ENCODE measurements at places on chromosomes 3 and 15. TPM values are rescaled to one million over a fixed set of nuclear protein-coding genes. Genes with fewer than 3 reads are reported as not detected.
A peak's percentile ranks its signal among the peaks of the same experiment; 100 is the strongest.

GRCh38 chr15:70240082-70240481 is 142.4 kb upstream of the TLE3 start:
- DNase-seq: no peak

DNA sequence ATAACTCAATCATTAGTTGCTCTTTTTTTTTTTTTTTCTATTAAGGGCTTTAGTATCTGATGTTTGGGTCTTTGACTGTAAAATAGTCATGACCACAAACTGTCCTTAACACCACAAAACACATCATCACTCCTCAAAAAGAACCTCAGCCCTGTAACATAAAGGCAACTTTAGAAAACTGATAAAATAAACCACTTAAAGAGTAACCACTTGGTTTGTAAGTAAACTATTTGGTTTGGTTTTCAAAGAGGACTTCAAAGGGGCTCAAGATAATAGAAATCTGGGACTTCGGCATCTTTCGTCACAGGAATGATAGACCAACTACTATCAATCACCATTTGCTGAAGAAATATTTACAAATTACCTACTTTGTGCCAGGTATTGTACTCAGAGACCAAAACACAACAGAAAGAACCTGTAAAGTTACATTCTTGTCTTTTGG is 167.8 kb downstream of the FOXP1 start:
- DNase-seq: no peak

GRCh38 chr3:52532517-52532837 is 1.2 kb downstream of the NT5DC2 start:
- DNase-seq: no peak

- DNase-seq: no peak
Measured at GRCh38 chr3:94673876-94674275, 611.0 kb downstream of the NSUN3 start.

DNA sequence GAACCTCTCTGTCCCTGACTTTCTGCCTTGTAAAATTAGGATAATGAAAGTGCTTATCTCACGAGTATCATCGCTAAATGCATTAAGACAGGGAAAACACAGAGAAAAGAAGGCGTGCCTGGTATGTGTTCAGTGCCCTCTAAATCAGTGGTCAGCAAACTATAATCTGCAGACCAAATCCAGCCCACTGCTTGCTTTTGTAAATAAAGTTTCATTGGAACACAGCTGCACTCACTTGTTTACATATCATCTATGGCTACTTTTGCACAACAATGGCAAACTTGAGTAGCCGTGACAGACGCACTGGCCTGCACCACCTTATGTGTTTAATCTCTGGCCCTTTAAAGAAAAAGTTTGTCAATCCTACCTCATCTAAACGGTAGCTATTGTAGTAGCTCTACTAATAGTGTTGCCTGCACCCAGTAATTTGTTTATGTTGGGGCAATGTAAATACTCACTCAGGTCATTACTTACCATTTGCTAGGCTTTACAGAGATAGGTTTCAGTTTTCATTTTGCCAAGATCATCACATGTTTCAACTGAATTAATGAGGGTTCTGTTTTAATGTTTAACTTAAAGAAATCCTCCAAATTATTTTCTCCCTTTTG is 229.4 kb downstream of the FEZF2 start:
- no peak for DNase-seq

GRCh38 chr3:187208159-187208558 is 10.9 kb downstream of the RTP1 start:
- peak; percentile 87 for DNase-seq

DNA sequence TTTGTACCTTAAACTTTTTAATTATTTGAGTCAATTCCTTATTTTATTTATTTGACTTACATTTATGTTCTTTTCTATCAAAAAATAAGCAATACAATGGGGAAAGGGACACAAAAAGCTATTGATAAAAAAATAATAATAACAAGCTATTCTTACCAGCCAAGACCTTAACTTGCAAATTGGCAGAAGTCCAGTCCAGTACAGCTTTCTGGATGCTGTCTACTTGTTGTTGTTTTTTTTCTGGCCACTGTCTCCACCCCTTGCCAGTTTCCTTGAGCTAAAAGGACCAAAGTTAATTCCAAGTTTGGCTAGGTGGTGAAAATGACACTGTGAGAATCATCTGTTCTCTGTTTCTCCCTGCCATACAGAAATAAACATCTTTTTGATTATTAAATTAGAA is 232.2 kb downstream of the PTPRG start:
- no peak for DNase-seq

DNA sequence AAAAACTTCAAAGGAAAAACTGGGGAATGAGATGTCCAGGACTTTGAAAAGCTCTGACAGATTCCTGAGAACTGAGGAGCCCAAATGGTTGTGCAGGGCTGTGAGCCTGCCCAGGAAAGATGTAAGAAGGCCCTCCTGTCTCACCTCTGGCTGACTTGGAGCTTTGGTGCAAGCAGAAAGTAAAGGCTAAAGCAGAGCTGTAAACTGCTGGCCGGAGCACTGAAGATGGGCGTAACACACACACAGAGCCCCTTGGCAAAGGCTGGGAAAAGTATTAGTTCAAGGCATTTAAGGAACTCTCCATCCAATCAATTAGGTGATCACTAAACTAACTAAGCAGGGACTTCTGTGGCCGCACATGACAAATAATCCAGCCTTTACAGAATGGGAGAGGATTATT is 144.1 kb upstream of the HACD2 start:
- no peak for DNase-seq

- DNase-seq: peak; percentile 30
Measured at GRCh38 chr15:39413558-39413957, 167.3 kb upstream of the THBS1 start.

DNA sequence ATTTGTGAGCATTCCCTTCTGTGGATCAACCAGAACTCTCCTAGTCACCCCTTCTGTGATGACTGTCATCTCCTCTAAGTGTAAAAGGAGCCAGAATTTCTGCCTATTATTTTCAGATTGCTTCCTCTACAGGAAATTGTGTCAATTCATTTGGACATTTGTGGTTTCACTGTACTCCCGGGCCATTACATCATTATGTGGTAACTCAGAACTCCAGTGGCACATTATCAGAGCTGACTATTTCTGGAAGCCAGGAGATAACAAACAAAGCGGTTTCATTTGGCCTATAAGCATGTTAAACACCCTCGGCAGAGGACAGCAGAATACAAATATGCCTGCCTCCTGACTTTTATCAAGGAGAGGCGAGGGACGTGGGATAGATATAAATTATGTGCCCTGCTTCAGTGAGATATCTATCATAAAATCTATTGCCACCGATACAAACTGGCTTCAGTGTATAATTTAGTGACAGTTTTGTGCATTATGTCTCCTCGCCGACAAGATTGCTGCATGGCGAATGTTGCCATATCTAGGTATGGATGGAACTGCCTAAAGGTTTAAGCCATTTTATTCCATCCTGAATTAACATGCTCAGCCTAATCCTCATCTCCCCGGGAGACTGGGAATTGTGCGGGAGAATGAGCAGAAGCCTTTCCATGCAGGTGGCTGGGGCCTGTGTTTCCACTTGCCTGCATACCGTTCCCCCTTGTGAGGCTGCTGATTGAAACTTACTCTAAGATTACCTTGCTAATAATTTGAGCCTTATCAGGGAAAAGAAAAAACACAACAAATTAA is 193.4 kb upstream of the SEMA6D start:
- DNase-seq: peak; percentile 21

- DNase-seq: no peak
Measured at GRCh38 chr3:114223143-114223542, 14.2 kb downstream of the ZNF80 start.

DNA sequence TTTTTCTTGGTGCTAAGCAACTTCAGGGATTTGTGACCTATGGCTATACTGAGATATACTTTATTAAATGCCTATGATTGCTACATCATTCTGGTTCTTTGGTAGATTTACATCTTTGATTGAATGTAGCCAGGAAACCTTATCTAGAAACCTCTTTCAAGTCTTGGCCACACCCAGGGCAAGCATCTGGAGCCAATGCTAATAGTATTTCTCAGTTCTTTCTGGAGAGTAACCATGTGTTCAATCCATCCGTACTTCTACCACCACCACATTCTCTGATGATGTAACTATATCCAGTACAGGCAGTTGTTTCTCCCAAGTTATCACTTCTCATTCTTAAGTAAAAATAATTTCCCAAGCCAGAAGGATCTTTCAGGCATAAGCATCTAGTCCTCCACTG is 69.0 kb downstream of the NME9 start:
- no peak for DNase-seq

DNA sequence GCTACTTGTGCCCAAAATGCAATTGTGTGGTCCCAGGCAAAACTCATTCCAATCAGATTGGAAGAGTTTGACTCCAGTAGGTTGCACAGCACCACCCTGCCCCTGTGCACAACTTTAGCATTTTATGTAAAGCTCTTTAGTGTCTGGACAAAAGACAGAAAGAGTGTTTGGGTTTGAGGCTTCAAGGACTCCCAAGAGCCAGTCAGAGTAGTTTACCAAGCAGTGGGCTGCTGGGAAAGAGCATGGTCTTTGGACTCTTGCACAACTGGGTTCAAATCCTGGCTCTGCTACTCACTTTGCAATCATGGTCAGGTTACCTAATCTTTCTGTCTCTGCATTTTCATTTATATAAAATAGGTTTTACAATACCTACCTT is 75.8 kb upstream of the UMPS start:
- no peak for DNase-seq

DNA sequence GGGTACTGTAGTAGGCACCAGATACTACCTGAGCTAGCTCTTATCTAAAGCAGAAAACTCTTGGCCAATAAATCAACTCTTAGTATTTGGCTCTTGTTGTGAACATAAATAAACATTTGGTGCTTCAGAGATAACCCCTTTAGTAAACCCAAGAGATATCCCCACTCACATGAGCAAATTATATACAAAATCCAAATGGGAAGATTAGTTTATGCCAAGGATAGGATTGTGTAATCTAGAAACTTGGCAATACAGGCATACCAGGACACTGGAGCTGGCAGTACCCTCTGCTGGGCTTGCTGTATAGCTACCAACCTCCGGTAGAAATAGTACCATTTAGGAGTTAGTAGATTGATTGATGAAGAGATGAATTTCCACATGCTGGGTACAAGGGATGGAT is 127.0 kb downstream of the LIPC start:
- no peak for DNase-seq

DNA sequence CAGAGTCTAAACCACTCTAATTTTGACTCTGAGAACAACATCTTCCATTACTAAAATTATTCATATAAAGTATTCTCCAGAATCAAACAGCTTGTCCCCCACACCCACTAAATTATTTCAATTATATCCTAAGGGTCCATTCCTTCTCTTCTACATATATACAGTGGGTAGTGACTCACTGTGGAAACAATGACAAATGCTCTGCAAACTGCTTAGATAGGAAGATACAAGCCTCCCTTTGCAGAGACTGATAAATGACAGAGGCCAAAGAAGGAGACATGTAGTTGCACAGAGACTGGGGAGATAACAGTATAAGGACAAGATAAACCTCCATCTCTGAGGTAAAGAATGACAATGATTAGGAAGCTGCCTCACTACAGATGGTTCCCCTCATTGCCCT is 1087.4 kb downstream of the AGBL1 start:
- peak; percentile 50 for DNase-seq

GRCh38 chr3:53649816-53650215 is 155.4 kb downstream of the CACNA1D start:
- no peak for DNase-seq

DNA sequence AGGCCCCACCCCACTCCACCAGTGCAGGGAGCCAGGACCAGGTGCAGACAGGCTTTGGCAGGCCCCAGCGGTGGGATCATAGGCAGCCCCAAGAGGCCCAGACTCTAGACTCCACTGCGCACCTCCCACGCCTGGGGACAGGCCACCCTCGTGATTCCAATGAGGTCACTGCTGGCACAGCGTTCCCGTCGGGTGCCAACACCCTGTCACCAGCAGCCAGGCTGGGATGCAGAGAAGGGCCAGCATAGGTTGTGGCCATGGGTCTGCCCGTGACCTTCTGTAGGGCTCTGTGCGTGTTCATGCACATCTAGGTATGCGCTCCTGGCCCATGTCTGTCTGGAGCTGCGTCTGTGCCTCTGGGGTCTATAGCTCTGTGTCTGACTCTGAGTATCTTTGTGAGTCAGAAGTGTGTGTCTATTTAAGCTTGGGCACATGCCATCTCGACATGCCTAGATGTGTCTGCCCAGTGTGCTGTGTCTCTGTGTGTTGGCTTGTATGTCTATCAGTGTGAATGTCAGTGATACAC is 13.0 kb downstream of the VIPR1 start:
- peak; percentile 96 for DNase-seq

- no peak for DNase-seq
Measured at GRCh38 chr15:63881431-63881830, 47.7 kb upstream of the HERC1 start.

DNA sequence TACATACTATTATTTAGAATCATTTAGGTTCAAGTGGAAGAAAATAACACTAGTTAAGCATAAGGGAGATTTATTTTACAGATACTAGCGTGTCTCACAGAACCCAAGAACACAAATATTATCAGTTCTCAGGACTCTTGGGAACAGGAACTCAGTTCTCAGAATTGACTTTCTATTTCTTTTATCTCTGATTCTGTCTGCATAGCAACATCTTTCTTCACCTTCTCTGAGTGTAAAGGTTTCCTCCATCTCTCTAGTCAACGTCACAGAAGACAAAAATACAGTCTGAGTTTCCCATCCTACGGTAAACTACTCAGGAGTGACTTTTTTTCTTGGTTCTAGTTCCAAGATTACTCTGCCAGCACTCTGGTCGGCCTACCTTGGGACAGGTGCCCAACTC is 220.0 kb downstream of the SV2B start:
- no peak for DNase-seq

DNA sequence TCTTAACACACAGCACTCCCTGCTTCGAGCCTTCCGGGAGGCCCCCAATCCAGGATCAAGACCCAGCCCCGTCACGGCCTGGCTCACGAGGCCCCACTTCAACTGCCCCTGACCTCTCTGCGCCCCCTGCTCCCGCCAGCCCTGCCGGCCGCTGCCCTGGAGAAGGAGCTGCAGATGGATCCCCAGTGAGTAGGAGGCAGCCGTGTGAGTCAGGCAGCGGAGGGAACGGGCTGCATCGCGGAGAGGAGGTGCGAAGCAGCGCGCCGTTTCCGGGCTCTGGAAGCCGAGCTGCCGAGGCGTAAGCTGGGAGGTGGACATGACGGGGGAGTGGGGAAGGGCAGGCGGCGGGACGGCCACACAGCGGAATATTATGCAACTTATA is 133.4 kb downstream of the TPRA1 start:
- peak; percentile 83 for DNase-seq

The REC114 gene
- not detected for polyA plus RNA-seq

The GRIP2 gene
- polyA plus RNA-seq: 0.01 TPM

The SPATA12 gene
- polyA plus RNA-seq: 0.17 TPM

The SPESP1 gene
- polyA plus RNA-seq: 12.8 TPM

The LRRK1 gene
- polyA plus RNA-seq: 7.7 TPM

The MYO1E gene
- polyA plus RNA-seq: 47.9 TPM

The SLC24A5 gene
- polyA plus RNA-seq: not detected

The IL17RB gene
- polyA plus RNA-seq: 0.18 TPM

The MNS1 gene
- polyA plus RNA-seq: 0.41 TPM

The TKT gene
- polyA plus RNA-seq: 437 TPM

The EBLN2 gene
- 0.42 TPM for polyA plus RNA-seq

The GOLGA8S gene
- polyA plus RNA-seq: not detected
